NCI-H1694 treated with DMSO at 0.1 percent for 48 hours (cell line): ENCODE measurements at places on chromosomes 5 and 9.

GRCh38 chr5:129554134-129554904 lies 94.2 kb downstream of the ADAMTS19 start:
- no peak for DNase-seq

- DNase-seq, result no peak
Measured at GRCh38 chr5:1349246-1349645, 4.3 kb upstream of the CLPTM1L start.

- no peak for DNase-seq
Measured at GRCh38 chr5:53013857-53014256, 24.7 kb downstream of the ITGA2 start.

DNA sequence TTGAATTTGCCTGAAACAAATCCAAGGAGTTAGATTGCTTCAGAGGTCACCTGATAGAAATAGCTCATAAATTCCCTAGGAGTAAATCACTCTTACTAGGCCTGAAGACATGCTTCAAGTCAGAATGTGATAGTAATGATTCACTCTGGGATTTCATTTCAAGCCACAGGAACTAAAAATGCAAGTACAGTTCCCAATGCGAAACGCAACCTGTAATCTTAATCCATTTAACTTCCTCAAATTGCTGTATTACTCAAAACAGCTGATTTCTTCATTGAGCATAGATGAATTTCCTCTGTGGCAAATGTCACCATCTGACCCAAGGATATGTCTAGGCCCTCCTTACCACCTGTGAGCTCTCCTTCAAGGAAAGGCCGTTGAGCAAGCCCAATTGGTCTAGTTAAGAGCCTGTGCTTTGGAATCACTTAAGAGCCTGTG lies 32.1 kb upstream of the IL6ST start:
- no peak for DNase-seq

DNA sequence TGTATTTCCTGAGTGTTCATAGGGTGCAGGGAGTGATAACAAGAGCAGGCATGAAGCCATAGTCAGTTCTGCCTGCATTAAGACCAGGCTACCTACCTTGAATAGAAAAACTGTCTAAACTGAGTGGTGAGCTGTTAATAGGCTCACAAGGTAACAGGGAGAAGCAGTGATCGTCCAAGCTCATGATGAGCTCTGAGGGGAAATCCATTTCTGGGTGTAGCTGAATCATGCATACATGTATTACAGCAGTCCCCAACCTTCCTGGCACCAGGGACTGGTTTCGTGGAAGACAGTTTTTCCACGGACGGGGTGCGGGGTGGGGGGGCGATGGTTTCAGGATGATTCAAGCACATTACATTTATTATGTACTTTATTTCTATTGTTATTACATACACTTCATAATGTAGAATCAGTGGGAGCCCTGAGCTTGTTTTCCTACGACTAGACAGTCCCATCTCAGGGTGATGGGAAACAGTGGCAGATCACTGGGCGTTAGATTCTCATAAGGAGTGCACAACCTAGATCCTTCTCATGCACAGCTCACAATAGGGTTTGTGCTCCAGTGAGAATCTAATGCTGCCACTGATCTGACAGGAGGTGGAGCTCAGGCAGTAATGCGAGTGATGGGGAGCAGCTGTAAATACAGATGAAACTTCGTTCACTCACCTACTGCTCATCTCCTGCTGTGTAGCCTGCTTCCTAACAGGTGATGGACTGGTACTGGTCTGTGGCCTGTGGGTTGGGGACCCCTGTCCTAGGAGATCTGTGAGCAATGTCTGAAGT lies 100.0 kb upstream of the IL6ST start:
- DNase-seq, result no peak

DNA sequence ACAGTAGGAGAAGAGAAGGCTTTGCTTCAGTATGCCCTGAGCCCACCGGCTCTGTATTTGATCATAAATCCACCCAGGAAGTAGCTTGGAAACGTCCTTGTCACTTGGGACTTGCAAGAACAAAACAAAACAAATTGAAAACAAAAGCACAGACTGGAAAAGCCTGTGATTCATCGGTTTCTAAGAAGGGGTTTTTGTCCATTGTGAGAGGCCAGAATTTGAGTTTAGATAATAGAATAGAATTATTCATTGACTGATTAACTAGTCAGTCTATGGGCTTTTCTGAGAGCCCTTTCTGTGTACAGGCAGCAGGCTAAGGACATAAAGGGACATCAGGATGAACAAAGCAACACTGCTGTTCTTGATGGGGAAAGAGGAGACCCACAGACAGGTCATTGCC lies 424.8 kb downstream of the IRX1 start:
- no peak for DNase-seq
